Fibroblast of the aortic adventitia (primary cell): ENCODE measurements at places on chromosomes 11 and 22.

- DNase-seq: no peak
Observed at GRCh38 chr11:17385492-17385891, 3.0 kb downstream of the KCNJ11 start.

GRCh38 chr11:90250970-90251369, 28.1 kb upstream of the CHORDC1 start:
- no peak for DNase-seq

DNA sequence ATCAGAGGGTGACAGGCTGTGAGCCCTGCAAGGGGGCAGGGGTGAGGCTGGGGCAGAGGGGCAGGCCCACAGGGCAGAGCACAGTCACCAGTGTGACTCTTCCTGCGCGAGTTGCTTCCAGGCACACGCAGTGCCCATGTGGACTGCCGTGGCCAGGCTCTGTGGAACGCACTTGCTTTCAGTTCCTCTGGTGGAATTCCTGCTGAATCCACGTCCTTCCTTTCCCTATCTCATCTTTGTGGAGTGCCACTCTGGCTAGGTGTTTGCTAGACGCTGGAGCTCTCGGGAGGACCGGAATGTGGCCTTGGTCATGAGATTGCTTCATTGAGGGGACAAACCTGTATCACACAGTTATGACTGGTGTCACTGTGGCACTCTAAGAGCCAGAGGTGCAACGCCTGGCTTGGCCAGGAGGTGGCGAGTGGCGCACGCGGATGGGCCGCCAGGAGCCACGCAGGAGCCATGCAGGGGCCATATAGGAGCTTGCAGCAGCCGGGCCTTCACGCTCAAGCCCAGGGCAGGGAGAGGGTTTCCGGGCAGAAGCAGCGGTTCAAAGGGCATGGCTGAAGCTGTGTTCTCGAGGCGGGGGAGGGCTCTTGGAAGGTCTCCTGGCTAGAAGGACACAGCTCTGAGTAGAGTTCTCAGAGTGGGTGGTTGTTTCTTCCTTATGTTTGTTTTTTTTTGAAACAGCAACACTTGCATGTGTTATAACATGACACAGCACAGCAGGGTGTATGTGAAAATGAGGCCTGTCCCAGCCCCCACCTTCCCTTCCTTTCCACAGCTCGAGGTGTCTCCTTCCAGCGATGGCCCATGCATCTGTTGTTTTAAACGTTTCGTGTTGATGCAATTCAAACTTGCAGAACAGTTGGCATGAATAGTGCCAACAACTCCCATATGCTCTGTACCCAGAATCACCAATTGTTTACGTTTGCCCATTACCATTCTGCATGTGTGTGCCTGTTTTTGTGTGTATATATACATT, 36.2 kb downstream of the TBC1D22A start:
- peak; percentile 67 for DNase-seq

- DNase-seq: no peak
Observed at GRCh38 chr11:30406978-30407762, 84.3 kb downstream of the ARL14EP start.

GRCh38 chr11:108734956-108735559, 70.2 kb downstream of the DDX10 start:
- DNase-seq: no peak

- DNase-seq: no peak
Observed at GRCh38 chr11:66183494-66184048, 84.9 kb upstream of the RAB1B start.

DNA sequence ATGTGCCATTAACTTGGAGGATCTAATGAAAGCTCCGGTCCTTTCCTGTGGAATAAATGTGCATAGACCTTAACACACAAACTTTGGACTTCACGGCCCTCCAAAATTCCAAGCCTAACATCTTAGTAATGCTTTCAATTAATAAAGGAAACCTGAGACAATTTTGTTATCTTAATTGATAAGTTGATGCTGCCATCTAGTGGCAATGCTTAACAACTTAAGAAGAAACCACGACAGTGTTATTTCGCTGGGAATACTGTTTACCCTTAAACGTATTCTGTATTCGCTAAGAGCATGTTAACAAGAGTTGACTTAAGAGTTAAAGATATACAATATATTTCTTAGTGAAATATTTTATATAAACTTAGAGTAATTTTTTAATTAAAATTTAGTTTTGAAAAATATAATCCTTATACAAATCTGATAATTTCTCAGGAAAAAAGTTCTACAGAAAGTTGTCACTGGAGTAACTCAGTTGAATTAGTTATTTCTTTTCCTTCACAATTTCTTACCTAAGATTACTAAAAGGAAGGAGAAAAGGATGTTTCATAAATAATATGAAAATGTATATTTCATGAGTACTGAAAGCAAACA, 35.0 kb upstream of the OR9G4 start:
- peak; percentile 72 for DNase-seq

- DNase-seq: no peak
Observed at GRCh38 chr11:118008271-118008911, 22.2 kb downstream of the IL10RA start.

GRCh38 chr11:33015621-33016551, at the start of gene DEPDC7:
TSS of gene DEPDC7 (plus strand) at chr11:33015878. CDS start at chr11:33015956, 78 bp downstream.
- peak; percentile 85 for DNase-seq

DNA sequence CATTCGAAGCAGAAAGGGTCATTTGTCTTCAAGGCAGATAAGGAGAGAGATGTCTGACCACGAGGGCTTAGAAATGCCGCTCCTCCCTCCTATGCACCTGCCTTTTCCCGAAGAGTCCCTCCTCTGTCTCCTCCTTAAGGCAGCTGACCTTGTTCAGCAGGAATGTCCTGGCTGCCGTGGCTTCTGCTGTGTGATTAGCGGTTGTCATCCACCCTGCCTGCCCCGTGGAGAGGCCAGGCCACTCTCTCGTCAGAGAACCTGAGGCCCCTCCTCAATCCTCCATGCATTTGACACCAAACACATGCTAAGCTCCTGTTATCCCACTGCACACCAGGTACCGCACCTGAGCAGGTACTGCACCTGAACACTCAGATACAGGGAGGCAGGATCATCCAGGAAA, 834.6 kb downstream of the TBC1D22A start:
- no peak for DNase-seq

DNA sequence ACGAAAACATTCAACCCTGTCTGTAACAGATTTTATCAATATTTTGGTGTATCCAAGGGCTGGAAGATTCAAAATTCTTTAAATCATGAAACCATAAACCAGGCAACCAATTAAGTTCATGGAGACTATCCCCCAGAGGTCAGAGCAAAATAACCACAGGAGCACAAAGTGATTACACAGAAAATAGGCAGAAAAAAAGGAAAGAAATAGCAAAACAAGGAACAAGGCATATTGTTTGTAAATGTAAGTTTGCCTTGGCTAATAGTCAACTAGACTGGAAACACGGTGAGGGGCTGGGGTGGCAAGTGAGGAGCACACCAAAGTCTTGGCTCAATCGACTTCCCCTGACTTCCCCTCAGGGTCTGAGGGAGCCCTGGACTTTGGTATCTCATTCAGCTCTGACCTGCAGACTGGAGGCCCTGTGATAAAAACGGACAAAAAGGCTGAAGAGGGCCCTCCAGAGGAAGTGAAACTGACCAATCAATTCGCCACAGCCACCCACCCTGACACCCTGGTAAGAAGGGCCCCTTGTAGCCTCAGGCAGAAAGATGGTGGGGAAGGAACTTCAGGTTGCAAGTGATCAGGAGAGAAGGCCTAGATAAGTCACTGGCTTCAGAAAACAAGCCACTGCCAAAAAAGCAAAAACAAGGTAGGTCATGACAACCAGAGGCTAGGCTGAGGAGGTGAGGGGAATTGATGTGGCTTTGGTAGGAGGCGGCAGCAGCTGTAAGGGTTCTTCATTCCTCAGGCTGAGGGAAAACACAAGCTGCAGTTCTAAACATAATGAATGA, 1.8 kb downstream of the SIK3 start:
- DNase-seq: no peak

- no peak for DNase-seq
Observed at GRCh38 chr11:86135319-86135714, 66.4 kb upstream of the PICALM start.

- DNase-seq: peak; percentile 15
Observed at GRCh38 chr11:2142762-2143202, 3.6 kb upstream of the IGF2 start.

- peak; percentile 27 for DNase-seq
Observed at GRCh38 chr11:46339816-46340215, 7.4 kb upstream of the DGKZ start.

DNA sequence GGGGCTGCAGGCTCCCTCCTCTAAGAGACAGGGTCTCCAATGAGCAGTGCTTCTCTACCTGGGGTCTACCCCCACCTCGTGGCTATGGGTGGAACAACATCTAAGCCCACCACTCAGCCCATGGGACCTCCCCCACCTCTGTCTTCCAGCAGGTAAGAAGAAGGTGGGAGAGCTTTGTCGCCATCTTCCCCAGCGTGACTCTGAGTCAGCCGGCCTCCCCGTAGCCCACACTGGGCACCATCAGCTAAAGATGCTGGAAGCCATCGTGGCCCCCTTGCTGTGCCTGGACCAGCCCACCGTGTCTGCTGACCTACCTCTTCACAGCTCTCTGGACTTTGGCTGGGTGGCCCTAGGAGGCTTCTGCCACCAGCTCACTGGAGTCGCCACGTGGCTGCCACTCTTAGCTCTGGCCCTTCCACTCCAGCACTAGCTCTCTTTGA, 944 bp downstream of the C11orf86 start:
- no peak for DNase-seq

GRCh38 chr11:109347304-109347703, 74.7 kb upstream of the C11orf87 start:
- DNase-seq: no peak

- DNase-seq: no peak
Observed at GRCh38 chr11:35040221-35040942, 98.6 kb upstream of the CD44 start.

DNA sequence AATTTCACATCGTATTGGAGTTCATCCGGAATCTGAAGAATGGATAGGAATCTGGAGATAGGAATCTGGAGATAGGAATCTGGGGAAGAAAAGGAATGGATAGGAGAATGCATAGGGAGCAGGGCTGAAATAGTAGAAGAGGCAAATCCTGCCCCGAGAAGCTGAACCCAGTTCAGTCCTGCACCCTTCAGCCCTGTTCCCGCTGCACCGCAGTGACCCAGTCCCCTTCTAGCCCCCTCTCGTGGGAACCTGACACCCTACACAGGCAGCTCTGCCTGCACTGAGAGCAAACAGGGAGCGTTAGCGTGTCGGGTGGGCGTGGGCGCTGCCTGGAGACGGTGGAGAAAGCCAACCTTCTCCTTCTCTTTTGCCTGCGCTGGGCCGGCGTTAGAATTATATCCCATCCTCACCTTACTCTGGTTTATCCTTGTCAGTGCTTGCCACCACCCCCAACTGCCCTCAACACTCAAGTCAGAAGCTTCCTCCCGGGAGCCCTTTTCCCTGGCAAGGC, 1.0 kb upstream of the CCKBR start:
- no peak for DNase-seq

DNA sequence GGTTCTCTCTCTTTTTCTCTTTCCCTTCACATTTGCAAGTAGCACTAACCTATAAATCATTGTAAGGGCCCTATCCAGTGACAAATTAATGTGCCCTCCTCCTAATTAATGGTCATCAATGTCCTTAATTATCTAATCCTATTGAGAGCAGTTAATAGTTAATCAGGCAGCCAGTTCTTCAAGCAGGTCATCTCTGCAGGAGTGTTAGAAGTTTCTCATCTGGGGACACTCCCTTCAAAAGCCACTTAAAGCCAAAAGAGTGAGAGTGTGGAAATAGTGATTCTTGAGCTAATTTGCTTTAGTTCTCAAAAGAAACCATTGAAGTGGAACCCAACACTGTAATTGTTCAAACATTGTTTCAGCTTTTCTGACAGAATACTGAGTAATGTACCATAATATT, 141.6 kb downstream of the ELP4 start:
- DNase-seq: no peak

DNA sequence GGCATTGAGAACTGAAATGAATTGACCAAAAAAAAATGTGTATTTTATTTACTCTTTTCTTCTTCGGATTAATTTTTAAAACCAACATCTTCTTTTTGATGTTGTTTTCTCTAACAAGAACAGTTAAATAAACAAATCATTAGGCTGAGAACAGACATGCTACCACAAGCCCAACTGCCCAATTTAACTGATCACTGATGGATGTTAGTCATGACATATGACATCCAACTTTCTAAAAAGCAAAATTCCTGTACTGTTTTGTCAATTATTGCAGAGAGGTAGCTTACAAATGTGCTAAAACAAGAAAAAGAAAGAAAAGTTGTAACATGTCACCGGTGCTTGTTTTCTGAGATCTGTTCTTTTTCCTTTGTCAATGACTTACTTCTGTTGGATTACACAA, 232.1 kb downstream of the C11orf87 start:
- DNase-seq: no peak

DNA sequence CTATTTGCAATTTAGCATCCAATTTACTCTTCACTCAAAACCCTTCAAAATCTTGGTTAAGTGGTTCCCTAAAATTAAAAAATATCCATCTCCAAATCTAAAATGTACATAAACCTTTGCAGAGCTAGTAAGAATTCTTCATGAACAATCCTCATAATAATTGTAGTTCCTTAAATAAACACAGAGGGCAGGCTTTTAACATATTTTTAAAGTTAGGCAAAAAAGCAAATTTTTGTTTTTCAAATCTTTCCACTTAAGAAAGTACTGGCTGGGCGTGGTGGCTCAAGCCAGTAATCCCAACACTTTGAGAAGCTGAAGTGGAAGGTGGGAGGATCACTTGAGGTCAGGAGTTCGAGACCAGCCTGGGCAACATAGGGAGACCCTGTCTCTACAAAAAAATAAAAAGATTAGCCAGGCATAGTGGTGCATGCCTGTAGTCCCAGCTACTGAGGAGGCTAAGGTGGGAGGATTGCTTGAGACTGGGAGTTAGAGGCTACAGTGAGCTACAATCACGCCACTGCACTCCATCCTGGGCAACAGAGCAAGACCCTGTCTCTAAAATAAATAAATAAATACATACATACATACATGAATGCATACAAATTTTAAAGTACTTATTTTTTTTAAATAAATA, 25.1 kb upstream of the PLAAT3 start:
- peak; percentile 74 for DNase-seq

DNA sequence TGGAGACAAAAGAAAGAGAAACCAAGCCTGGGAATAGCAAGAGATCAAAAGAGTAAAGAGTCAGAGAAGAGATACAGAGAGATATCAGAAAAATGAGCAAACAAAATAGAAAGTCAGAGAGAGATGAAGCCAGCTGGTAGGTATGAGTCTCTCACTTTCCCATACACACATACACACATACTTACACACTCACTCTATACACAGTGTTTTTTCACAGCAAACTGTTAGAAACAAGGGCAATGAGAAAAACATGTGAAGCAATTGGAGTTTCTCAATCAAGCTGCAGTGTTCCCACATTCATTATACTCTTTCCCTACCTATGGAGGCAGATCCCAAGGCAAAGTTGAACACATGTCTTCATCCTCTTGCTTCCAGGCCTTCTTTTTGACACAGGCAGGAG, 2.6 kb upstream of the NLRP10 start:
- peak; percentile 44 for DNase-seq

- DNase-seq: no peak
Observed at GRCh38 chr11:91158891-91159537, 936.2 kb upstream of the CHORDC1 start.

GRCh38 chr11:74870485-74870884, 78.4 kb downstream of the XRRA1 start:
- peak; percentile 64 for DNase-seq

GRCh38 chr22:25629613-25630012, 65.1 kb downstream of the GRK3 start:
- no peak for DNase-seq
